ENCODE measurements at places on chromosomes 13 and 19.

DNA sequence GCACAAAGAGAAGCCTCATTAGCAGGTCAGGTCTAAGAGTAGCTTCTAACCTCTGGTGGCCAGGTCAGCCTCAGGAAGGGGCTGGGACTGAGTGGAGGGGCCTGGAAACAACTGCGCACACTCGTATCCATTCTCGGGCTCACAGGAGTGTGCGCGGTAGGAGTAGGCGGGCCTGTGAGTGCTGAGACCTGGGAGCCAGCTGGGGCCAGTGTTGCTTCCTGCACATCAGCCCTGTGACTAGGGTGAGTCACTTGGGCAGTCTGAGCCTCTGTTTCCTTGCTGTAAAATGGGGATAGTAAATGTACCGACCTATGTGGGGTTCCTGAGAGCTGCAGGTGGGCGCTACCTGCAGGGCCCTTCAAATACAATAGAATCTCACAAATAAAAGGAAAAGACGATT is 26.9 kb downstream of the SIN3B start:
- DNase-seq: no peak

GRCh38 chr13:102400675-102401145 is 1.1 kb downstream of the FGF14 start:
- DNase-seq: no peak

DNA sequence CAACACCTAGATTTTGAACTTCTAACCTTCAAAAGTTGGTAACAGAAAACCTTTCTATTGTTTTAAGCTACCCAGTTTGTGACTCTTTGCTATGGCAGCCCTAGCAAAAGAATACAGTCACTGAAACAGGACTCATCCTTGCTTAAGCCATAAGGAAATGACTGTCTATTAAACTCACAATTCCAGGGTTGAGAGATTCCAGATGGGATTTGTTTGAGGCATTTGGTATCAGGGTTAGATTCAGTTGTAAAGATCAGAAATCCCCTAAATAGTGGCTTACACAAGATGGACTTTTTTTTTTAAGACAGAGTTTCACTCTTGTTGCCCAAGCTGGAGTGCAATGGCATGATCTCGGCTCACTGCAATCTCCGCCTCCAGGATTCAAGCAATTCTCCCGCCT is 41.1 kb upstream of the RGCC start:
- DNase-seq: no peak

DNA sequence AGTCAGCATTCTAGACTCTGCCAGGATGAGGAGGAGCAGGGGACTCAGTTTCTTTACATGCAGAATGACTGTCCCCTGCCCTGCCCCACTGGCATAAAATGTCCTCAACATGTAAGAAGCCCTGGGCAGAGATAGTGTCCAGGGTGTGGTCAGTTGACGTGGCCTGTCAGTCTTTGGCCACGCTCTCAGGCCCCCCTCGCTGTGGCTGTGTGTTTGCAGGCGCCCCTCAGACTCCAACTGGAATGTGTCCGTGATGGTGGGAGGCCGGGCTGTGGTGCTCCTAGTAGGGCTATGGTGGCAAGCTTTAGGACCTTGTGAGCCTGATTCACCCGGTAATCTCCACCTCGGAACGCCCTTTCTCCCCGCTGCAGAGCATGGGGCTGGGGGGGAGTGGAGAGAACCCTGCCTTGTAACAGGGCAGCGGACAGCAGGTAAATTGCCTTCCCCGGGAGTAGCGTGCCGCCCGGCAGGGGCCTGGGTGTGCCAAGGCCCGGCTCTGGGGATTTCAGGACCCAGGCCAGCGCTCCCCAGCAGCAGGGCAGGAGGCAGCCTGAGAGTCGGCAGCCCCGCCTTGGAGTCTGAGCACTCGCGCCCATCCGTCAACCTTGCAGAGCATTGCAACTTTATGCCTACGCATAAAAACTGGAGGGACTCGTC is 62.3 kb downstream of the CHST8 start:
- peak; percentile 34 for DNase-seq

DNA sequence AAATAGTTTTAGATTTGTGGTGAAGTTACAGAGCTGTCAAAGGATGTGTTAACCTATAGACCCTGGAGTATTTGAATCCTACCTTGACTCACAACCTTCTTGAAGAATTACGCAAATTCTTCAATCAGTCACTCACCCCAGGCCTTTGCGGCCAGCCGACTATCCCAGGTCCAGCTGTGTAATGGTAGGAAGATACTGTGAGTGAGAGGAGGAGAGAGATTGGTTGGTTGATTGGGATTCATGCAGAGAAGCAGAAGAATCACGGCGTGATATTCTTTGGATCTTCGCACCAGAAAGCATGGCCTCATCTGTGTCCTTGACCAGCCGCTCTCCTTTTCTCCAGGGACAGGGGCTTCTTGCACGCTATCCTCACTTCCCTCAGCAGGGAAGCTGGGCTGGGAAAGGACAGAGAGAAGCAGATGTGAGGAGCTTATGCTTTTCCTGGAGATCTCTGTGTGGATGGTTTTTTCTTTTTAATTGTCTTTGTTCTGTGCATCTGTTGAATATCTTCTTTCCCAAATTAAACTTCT is 249.1 kb downstream of the GGACT start:
- no peak for DNase-seq

GRCh38 chr19:51729781-51730180 is 6.0 kb upstream of the HAS1 start:
- peak; percentile 83 for DNase-seq
